ENCODE measurements at places on chromosomes 3 and 15.

DNA sequence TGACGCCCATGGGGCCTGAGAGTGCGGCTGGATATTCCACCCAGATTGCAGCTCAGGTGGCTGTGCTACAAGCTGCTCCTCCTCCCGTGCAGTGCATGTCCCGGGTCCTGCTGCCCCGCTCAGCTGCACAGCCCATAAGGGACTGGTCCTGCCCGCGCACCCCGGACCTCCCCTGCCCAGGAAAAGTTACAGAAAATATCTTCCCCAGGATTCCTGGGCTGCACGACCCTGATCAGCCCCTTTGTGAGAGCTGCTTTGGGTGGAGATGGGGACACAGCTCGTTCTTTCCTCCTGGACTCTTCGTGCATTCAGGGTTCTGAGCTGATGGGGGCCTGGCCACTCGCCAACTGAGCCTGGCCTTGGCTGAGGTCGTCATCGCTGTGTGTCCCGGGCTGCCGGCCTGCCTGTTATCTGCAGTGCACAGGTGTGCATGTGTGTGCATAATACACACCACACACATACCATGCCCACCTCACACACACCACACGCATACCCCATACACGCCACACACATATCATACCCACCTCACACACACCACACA, 28.8 kb downstream of the APBA2 start:
- no peak for DNase-seq

GRCh38 chr3:127489357-127489756, 101.2 kb downstream of the TPRA1 start:
- no peak for DNase-seq

DNA sequence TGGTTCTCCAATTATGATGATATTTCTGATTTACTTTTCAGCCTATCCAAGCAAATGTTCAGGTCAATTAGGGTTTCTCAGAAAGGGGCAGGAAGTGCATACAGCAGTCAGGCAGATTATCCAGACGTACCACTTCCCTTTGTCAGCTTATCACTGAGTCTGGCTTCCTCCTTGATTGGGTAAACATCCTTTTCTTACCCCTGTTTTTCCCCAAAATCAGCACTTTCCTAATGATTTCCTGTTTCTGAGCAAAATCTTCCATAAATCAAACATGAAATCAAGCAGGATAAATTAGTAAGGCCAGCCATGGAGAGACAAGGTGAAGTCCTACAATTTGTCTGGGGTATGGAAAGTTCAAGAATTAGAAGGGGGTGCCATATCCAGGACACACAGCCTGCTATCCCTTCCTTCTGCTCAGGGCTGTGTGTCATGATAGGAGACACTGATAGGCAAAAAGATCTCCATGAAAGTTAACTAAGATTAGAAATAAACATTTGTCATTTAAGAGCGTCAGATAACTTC, 29.0 kb downstream of the ADIPOQ start:
- DNase-seq = peak; percentile 26

GRCh38 chr3:149717391-149718056, 34.8 kb downstream of the COMMD2 start:
- peak; percentile 33 for DNase-seq

DNA sequence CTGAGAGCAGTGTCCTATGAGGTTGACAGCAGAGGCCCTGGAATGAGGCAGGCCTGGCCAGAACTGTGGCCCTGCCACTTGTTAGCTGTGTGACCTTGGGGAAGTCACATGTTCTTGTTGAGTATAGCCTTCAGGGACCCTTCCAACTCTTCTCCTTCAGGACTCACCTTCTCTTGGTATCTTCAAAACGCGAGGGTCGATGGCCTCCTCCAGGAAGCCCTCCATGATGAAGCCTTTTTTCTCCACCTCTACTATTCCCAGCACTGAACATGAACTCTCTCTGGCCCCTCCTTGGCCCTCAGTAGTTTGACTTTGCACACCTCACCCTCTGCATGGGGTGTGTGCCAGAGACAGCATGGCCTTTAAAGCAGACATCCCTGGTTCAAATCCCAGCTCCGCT, 195.1 kb upstream of the LINGO1 start:
- no peak for DNase-seq

GRCh38 chr3:129312671-129313414, 34.2 kb downstream of the HMCES start:
- no peak for DNase-seq

GRCh38 chr3:159897331-159898075, 91.1 kb upstream of the IL12A start:
- DNase-seq = no peak

DNA sequence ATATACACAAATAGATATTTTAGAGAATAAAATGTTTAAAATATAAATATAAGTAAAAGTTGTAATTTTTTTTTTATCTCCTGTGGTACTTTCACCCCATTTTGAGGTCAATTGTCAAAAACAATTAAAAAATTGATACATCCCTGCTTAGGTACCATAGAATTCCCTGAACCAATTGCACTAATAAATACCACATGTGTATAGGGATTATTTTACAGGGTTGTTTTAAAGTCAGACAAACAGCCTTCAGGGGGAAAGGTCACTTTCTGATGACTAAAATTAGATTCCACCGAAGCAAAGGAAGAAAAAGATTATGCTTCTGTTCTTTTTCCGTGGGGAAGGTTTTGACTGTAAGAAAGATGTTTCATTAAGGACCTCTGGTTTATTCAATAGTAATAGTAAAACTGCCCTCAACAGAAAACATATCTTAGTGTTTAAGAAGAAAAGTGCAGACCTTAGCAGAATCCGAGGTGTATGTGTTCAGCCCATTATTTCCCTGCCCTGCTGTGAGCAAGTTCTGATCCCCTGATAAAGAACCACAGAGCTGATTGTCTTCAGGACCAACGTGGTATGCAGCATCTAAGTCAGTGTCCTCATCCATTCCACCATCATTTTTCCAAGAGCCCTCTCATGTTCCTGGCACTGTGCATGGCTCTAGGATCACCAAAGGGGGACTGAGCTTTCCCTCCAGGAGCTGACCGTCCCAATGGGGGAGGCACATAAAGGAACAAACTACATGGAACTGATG, 132.9 kb upstream of the IL12A start:
- DNase-seq = no peak

DNA sequence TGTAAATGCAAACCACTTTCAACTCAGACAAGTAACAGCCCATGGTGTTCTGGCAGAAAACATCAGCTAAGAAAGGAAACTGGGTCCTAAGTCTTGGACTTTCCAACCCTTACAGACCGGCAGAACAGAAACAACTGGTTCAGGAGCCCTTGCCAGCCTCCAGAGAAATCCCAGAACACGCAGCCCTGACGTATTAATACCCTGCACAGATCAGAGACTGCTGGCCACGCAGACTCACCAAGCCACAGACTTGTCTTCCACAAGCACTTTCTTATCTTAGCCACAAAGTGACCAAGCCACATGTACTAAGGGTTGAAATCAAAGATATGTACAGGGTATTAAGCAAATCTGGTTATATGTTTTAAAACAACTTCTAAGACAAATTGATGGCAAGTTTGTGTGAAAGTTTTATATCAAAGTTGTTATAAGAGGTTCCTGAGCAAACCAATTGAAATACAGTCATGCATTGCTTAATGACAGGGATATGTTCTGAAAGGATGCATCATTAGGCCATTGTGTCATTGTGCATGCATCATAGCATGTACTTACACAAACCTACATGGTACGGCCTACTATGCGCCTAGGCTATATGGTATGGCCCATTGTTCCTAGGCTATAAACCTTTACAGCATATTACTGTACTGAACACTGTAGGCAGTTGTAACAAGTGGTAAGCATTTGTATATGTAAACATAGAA, 36.8 kb downstream of the BTD start:
- no peak for DNase-seq

DNA sequence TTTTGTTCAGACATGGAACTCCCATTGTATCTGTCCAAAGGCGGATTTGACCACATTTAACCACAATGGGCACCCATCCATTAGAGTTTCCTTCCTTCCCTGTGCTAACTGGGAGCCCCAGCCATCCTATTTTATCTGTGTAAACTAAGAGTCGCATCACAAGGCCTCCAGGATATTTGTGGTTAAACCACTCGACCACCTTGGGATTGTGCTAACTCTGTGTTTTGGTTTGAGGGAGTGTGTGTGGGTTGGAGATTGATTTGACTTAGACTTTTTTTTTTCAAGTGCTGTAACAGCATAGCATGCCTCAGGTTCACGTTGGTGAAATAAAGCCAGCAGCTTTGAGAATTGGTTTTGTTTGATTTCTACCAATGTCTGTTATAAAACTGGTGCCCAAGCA, 100.4 kb upstream of the TP63 start:
- no peak for DNase-seq

- DNase-seq = no peak
Measured at GRCh38 chr3:67016522-67017080, 18.5 kb downstream of the KBTBD8 start.

DNA sequence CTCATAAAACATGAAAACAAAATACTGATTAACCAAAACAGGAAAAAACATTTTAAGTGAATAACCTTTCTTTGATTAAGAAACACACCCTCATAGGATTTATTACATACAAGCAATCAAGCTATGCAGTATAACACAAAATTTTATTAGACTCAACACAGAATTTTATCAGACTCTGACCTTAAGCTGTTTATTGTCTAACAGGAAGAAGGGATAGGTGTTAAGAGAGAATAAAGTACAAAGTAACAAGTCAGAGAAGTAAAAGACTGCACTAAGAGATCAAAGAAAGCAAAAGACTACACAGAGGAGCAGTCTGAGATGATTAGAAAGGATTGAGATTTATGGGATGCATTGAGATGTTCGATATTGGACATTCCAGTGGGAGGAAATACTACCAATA, 37.6 kb downstream of the ICE2 start:
- DNase-seq = no peak

- DNase-seq = peak; percentile 55
Measured at GRCh38 chr3:136862617-136863322, 762 bp downstream of the NCK1 start.

- no peak for DNase-seq
Measured at GRCh38 chr3:45571969-45572368, 22.6 kb upstream of the LIMD1 start.
